NCI-H1105 treated with DMSO at 0.1 percent for 48 hours (cell line): ENCODE measurements at places on chromosomes 12 and 14.
A peak's percentile ranks its signal among the peaks of the same experiment; 100 is the strongest.

GRCh38 chr12:26434299-26435068 lies 239.1 kb downstream of the SSPN start:
- DNase-seq: peak; percentile 69

DNA sequence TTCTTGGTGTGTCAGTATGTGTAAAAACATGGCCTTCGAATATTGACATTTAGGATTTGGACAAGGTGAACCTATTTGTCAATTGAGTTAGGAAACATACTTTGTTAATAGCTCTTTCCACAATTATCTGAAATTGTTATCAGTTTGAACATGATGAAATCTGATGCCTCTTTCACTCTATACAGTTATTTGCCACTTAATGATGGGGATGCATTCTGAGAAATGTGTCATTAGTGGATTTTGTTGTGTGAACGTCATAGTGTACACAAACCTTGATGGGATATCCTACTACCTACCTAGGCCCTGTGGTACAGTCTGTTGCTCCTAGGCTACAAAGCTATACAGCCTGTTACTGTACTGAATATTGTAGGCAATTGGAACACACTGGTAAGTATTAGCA lies 4.8 kb downstream of the TULP3 start:
- DNase-seq: no peak

DNA sequence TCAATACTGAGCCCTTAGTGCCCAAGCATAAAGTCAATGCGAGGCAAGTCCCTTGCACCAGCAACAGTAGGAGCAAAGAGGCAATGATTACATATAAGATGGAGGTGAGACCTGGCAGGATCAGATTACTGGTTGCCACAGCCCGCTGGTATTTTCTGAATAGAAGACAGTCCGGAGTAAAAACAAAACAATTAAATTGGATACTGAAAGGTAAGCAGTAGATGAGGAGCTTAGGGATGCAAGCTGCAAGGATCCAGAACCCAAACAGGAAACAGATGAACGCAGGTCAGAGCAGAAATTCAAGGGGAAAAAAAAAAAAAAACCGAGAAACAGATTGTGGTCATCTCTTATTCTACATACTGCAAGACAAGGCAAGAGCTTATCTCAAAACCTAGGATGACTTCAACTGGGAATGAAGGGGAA lies 119.6 kb downstream of the MED13L start:
- peak; percentile 23 for DNase-seq

DNA sequence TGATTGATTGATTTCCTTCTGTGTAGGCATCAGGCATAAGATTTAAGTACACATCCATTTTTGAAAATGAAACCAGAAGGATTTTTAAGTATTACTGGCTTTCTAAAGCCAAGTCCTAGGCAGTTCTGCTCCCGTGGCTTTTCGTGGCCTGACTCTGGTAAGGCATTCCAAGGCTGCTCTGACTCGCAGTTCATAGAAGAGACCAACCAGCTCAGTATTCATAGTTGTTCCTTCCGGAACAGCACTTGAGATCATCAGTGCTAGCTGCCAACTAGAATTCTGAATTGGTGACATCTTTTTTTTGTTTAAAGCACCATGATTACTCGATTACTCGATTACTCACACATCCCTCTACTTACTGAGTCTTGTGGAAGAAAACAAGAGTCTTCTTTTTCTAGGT lies 25.9 kb downstream of the SUDS3 start:
- DNase-seq: no peak

GRCh38 chr12:27412047-27412446 lies 34.5 kb upstream of the SMCO2 start:
- DNase-seq: no peak

- no peak for DNase-seq
Observed at GRCh38 chr12:111628505-111629260, 29.6 kb upstream of the ATXN2 start.

- peak; percentile 95 for DNase-seq
Observed at GRCh38 chr14:70021548-70022220, 142.5 kb downstream of the SMOC1 start.

DNA sequence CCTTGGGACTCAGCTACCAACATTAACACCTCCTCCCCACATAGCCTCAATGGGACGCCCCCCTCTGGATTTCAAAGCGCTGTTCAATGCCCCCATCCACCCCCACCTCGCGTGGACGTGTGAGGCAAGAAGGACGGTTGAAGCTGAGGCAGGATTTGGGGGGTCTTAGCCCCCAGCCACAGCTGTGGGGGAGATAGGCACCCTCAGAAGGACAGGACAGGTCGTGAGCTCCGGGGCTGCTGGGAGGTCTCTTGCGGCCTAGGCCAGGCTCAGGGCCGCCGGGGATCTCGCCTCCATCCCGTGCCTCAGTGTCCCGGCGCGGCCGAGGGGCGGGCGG lies 8.3 kb upstream of the SP7 start:
- DNase-seq: no peak

DNA sequence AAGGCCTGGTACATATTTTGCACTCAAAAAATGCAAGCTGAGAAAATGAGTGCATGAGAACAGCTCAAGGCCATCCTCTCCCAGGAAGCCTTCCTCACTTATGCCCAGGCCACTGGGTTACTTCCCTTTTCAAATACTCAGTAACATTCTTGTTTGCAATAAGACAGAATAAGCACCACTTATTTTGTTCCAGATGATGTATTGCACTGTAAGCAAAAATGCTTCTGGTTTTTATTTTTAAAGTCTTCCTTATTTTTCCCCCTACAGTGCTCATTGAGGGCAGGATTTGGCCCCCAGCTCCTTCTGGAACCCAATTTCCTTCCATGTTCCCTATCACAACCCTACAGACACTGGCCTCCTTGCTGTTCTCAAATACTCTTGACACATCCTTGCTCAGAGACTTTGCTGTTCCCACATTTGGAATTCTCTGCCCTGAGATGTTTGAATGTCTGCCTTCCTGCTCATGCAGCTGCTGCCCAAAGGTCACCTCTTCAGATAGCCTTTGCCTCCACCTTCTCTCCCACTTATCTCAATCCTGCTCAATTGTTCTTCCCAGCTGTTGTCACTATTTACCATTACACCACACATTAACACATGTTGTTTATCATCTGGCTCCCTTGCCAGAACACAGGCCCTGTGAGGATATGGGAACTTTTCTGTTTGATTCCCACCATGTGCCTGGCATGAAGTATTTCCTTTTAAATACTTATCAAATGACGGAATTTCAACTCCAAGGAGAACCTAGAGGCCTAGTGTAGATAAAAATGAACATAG lies 49.9 kb downstream of the IFNG start:
- DNase-seq: no peak

GRCh38 chr12:12425001-12425400 lies 68.1 kb downstream of the BORCS5 start:
- DNase-seq: no peak

- no peak for DNase-seq
Observed at GRCh38 chr14:76101391-76102379, 50.0 kb upstream of the GPATCH2L start.

DNA sequence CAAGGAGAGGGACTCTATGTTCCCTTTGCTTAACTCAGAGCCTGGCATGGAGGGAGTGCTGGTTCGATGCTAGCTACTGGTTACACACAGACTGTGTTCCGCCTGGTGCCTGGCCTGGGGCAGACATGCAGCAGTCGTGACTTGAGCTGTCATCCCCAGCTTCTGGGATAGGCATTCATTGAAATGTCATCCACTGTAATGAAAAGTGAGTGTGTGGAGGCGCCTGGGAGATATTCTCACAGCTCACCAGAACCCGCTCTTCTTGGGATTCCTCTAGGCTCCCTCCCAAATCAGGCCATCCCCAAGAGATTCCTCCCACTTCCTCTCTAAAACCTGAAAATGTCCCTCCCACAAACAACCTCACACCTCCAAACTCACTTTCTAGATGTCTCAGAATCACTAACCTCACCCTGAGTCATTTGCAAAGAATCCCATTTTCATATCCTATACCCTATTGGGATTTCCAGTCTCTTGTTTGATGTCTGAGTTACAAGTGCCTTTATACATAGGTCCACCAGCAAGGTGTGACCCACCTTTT lies 82.8 kb downstream of the CRACR2A start:
- no peak for DNase-seq

GRCh38 chr14:101132051-101132571 lies 228.6 kb upstream of the RTL1 start:
- no peak for DNase-seq

DNA sequence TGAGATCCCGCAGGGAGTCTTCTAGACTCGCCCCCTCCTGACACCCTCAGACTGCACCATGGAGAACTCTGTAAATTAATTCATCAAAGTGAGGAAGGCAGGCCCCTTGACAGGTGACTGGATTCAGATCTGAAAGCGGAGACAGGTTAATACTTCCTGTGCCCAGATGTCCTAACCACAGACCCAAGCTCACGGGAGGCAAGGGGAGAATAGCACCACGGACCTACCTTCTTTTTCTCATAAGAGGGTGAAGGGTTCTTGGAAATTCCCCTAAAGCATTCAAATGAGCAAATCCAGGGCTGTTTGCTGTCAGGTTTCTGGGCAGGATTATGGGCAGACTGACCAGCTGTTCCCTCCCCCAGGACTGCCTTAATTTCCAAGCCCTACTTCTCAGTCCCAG lies 170.0 kb downstream of the ZFP36L1 start:
- DNase-seq: peak; percentile 91

DNA sequence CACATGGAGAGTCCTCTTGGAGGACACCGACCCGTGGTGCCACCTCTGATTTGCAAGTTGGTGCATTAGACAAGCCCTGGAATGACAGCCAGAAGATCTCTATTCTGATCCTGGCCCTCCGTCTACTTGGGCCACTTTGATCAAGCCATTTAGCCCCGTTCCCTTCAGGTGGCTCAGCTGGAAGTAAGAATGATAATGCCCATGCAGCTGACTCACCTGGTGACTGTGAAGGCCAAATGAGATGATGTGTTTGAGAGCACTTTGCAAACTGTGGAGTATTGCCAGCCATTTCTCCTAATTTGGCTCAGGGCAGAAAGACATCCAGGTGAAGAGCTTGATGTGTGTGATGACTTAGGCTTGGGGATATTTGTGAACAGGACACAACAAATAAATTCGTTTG lies 165.9 kb downstream of the ETV6 start:
- no peak for DNase-seq

- no peak for DNase-seq
Observed at GRCh38 chr12:78290606-78291345, 460.1 kb downstream of the NAV3 start.

DNA sequence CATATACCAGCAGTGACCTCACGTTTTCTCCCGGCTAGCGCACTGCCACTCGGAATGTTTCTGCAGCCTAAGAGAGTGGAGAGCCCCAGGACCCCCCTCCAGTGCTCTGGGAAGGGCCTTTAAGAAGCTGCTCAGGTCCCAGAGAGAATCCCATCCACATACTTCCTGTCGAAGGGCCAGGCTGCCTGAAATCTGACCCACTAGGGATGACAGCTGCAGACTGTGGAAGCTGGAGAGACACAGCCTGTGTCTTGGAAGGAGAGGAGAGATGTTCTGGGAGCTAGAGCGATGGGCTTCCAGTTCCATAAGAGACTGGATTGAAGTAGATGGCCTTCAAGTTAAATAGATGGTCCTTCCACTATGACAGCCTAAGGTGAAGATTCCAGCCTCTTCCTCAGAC lies 54.4 kb downstream of the IQSEC3 start:
- no peak for DNase-seq

DNA sequence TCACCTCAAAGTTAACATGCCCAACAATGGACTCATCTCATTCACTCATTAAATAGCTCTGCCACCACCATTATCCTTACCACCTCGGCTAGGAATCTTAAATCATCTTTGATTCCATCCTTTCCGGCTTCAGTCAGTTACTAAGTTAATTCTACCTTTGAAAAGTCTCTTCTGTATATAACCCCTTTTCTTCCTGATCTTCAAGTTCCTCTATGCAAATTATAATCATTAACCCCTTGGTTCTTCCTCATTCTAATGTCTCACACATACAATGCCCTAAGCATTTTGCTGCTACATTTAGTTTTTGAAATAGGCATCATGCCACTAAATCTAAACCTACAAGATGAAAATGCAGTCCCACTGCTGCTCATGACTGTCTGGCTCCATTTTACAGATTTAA lies 51.6 kb downstream of the ATP2B1 start:
- DNase-seq: no peak

DNA sequence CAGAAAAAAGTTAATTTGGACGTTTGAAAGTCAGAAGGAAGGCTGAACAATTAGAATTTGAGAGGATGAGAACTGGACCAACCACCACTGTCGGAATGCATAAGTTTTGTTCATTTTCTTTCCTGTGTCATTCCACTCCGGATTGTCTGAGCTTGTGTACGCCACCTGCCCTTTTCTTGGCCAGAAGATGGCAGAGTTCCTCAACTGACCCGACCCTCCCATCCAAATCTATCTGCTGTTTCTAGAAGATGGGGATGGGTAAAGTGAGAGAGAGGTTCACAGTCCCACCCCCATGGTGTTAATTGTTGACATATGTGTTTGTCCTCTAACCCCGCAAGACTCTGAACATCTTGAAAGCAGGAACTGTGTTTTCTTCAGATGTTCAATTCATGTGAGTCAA lies 388.0 kb downstream of the VRK1 start:
- DNase-seq: peak; percentile 22

GRCh38 chr14:65412856-65413738 lies 567 bp downstream of the FUT8 start:
- DNase-seq: peak; percentile 78

GRCh38 chr12:79454338-79454843 lies 236.4 kb downstream of the PAWR start:
- DNase-seq: no peak

GRCh38 chr14:70011098-70011497 lies 131.9 kb downstream of the SMOC1 start:
- DNase-seq: peak; percentile 78

- peak; percentile 75 for DNase-seq
Observed at GRCh38 chr14:24984846-24985589, 64.9 kb downstream of the STXBP6 start.

GRCh38 chr14:68340262-68340661 lies 452.6 kb downstream of the ZFP36L1 start:
- no peak for DNase-seq

- no peak for DNase-seq
Observed at GRCh38 chr14:56754921-56755320, 55.4 kb downstream of the OTX2 start.

- DNase-seq: no peak
Observed at GRCh38 chr12:113056381-113056630, 224 bp upstream of the DTX1 start.

DNA sequence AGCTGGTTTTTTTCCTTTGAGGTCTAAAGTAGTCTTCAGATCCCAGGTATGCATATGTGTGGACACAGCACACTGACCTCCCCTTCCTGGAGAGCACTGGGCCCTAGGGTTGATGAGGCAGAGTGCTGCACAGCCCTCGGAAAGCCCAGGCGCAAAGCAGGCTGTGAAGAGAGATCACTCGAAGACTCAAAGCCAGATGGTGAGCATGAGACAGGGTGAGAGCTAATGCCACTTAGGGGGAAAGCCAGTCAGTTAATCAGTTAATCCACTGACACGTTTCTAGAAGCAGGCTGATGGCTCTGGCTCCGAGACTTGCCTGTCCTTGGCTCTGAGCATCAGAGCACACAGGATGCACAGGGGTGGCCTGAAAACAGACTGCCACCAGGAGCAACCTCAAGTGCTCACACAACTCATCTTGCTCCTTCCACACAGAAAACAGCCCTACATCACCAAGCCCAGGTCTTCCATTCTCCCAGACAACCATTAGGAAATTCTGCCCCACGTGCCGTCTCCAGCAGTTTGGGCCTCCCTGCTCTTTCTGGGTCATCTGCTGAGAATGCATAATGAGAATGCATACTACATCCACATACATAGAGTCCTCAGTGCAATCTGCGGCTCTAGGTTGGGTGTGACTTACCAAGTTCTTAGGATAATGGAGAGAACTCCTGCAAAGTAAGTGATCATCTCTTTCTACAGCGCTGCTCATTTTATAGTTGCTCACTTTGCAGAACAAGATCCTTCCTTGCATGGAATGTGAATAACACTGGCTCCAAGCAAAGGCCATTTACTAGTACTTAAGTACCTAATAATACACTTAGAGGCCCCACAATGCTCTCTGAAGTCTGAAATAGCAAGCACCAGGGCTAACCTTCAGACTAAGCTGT lies 12.0 kb downstream of the AQP6 start:
- DNase-seq: no peak
